ENCODE measurements at places on chromosomes 12 and 14.

GRCh38 chr14:104383996-104384775 lies 195.4 kb upstream of the C14orf180 start:
- DNase-seq: no peak

GRCh38 chr12:26247873-26248272 lies 52.5 kb downstream of the SSPN start:
- DNase-seq: no peak

GRCh38 chr12:100574187-100575074 lies 947 bp downstream of the GAS2L3 start:
- peak; percentile 16 for DNase-seq

DNA sequence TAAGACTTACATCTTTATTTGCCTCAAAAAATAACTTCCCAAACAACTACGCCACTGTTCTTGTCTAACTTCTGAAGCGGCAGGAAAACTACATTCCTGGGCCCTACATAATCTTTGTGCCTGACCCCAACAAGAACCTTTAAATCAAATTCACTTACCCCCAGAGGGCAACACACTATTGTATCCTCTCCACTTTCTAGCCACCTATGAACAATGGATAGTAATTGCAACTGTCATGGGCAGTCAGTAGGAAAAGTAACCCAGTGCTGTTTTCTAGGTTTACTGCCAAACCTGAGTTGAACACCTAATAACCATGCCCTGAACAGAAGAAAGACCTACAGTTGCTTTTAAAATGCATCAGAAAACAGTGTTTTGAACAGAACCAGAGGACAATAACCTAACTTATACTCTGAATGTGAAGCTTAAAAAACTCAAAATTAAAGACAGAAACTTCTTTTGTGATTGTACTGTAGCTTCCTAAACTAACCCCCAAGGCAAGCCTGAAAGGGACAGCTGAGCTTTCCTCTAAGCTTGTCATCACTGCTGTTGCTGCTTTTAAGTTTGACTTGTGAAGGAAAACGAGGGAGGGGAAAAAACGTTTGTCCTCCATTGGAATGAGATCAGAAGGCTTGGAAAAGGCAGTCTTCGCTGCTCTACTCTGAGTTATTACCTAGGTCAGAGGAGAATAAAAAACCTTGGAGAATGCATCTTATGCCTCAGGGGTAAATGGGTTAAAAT lies 195.7 kb downstream of the SOX5 start:
- no peak for DNase-seq

GRCh38 chr12:93363841-93364297 lies 13.9 kb upstream of the NUDT4 start:
- no peak for DNase-seq

DNA sequence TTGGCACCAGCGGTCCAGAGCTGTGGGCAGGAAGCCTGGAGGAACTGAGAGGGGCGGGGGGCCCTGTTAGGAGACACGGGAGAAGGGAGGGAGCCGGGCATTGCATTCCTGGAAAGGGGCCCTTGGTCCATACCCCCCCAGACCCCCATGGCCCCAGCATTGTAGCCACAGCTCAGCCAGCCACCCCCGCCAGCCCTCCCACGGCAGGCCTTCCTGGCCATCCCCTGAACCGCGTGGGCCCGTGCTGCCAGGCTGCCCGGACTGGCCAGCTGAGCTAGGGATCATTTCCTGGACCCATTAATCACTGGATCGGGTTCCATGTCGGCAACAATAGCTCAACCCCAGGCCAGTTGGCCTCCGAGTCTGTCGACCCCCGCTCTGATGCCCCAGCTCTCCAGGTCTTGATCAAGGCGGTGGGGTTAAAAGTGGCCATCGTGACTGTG lies 39.8 kb upstream of the DIO3 start:
- no peak for DNase-seq

DNA sequence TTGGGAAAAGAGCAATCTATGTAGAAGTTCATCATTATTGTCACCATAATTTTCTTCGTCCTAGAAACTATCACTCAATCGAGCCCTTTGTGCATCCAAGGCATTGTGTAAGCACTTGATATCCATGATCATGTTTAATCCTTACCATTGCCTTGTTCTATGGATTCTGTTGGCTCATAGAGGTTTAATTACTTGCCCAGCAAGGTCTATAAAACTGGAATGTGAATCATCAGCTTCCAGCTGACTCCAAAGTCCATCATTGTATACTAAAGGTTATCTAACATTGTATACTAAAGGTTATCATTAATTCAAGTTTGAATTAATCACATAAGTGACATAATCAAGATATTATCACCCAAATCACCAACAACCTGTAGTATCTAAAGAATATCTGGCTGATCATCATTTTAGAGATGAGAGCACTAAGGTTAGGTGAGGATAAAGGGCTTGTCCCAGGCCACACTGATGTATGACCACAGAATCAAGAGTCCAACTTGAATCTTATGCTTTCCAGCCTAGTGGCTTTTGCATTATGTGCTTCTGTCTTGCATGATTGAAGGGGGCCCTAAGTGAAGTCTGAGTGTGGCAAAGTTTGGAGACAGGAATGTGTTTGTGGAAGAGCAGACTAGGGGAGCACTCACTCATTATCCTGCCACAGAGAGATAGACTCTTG lies 188.1 kb downstream of the ANO4 start:
- no peak for DNase-seq

- DNase-seq: no peak
Measured at GRCh38 chr12:20599757-20600156, 95.4 kb upstream of the SLCO1C1 start.

DNA sequence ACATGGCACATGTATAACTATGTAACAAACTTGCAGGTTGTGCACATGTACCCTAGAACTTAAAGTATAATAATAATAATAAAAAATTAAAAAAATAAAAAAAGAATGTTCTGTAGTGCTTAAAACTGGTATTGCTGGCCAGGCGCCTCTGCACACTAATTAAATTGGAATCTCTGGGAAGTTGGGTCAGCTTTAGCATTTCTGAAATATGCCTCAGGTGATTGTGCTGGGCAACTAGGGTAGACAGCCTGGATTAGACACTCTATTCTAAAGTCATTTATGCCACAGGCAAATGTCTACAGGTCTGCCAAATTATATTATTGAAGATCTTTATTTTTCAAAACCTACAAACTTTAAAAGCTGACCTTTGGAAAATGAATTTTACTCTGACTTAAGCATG lies 55.3 kb downstream of the PPM1H start:
- DNase-seq: no peak

GRCh38 chr14:31291210-31291609 lies 83.6 kb upstream of the HECTD1 start:
- DNase-seq: no peak

DNA sequence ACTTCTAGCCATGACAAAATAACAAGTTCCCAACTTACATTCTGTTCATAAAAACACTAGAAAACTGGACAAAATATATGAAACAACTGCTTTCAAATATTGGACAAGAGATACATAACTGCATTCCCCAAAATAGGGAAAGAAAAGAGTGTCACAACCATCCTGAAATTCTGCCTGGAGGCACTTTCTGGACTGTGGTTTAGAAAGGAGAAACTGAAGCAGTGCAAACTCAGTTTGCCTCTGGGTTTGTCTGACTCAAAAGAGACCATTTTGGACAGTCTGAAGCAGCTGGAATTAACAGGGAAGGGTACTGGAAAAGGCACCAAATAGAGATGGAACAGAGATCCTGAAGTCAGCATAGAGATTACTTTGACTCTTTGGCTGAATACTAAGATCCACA lies 11.3 kb upstream of the SYT1 start:
- no peak for DNase-seq

DNA sequence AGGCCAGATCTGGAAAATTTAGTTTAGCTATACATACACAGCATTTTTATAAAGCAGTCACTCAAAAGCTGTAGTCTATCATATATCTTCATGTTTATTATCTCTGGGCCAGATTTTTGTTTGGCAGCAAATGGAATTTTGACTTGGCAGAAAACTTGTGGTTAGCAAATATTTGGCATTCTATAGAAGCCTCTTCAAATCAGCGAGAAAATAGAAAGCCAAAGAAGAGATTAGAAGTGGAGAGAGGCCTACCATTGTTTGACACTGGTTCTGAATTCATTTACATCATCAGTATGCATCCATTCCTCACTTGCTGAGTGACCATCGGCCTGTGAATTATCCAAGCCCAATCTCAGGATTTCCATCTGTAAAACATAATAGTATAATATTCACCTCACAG lies 1077.6 kb downstream of the GALC start:
- DNase-seq: no peak

- no peak for DNase-seq
Measured at GRCh38 chr12:42284157-42284556, 41.7 kb downstream of the ZCRB1 start.

DNA sequence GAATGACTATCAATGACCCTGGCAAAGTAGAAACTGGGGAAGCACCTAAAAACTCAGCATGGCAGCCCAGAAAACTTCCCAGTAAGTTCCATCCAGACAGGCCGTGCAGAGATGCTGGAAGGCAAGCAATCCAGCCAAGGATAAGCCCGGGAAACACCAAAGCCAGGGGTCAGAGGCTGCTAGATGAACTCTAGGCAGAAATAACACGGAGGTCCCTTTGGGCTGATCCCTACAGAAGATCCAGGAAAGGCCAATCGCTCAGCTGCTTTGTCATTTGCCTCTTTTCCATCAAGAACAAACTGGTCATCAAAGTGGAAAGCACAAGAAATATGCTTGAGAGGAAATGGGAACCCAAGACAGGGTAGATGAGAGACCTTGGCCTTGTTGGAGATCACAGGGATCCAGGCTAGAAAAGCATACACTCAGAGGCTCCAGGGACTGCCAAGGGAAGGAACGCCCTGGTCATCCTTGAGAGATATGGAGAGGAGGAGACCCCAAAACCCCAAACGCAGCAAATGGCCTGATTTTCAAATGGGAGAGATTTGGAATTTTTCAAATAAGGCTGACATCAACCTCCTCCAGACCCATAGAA lies 6.5 kb downstream of the KRT79 start:
- no peak for DNase-seq

GRCh38 chr12:112025808-112026375 lies 12.7 kb downstream of the ERP29 start:
- no peak for DNase-seq

DNA sequence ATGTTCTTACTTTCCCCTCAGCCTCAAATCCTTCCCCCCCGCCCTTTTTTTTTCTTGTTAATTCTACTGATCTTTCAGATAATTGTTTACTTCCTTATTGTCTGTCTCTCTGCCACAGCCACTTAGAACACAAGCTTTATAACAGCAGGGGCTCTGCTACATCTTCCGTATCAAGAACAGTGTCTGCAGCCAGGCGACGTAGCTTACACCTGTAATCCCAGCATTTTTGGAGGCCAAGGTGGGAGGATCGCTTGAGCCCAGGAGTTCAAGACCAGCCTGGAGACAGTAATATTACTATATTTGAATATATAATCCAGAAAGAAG lies 5.4 kb downstream of the SOS2 start:
- DNase-seq: no peak

GRCh38 chr14:94473666-94474410 lies 2.2 kb downstream of the SERPINA9 start:
- DNase-seq: no peak

DNA sequence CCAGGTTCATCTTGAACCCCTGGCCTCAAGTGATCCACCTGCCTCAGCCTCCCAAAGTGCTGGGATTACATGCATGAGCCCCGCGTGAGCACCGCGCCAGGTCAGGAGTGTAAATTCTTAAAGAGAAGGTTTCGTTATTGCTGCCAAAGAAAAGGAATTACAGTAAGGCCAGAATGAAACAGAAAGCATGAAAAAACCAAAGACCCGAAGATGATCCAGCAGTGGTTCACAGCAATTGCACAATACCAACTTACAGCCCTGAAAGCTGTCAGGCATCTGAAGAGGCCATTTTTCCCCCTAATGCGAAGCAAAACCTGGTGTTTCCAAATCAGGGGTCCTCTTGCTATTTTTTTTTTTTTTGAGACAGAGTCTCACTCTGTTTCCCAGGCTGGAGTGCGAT lies 10.3 kb downstream of the RBM23 start:
- no peak for DNase-seq

- no peak for DNase-seq
Measured at GRCh38 chr12:57719777-57720605, 18.6 kb downstream of the AGAP2 start.

GRCh38 chr14:51028851-51029754 lies 65.8 kb downstream of the TRIM9 start:
- no peak for DNase-seq

- DNase-seq: no peak
Measured at GRCh38 chr12:66633676-66634075, 45.2 kb downstream of the GRIP1 start.

DNA sequence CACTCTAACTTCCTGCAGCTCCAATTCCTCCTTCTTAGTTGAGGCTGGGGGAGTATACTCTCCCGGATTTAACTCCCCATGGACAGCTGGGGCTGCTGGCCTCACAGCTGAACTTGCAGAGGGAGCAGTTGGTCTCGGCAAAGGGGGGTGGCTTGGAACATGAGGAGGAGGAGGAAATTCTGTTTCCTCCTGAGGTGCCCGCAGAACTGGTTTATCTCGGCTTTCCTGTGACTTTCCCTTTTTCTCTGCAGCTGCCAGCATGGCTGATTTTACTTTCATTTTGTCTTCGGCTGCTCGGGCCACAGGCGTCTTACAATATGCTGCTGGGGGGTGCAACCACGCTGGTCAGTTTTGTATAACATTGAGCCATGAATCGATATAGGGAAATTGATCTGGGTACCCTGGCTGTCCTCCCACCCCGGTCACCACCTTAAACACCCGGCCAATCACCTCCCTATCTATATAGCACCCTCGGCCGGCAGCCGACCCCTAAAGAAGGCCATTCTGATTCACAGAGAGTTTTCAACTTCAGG lies 1317.6 kb downstream of the TMEM121 start:
- DNase-seq: no peak

- no peak for DNase-seq
Measured at GRCh38 chr14:92607702-92608429, 94.3 kb downstream of the RIN3 start.

DNA sequence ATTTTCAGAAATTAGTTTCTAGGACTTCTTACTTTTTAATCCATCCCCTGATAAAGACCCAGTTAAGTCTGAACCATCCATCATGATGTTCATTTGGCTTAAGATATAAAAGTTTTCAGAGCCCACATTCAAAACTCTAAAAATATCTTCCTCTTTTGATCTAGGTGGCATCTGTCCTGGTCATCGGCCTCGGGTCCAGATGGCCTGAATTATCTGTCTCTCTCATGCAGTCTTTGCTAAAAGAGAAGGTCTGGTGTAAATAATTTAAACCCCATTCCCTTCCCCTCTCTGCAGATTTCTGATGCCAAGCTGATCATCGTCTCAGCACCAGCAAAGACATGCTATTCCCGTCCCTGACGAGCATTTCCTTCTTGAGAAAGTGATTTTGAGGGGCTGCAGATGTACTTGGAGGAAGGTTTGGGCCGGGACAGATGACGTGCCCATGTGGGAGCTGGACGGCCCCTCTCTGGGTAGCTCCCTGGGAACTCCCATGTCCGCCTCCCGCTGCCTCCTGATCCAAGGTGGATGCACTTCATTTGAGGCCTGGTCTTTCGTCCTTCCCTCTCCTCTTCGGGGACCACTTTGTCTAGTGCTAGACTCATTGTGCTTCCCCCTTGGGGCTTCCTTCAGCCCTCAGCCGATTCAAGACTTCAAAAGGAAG lies 173.0 kb upstream of the PRMT8 start:
- no peak for DNase-seq

GRCh38 chr12:8987163-8987562 lies 2.2 kb upstream of the KLRG1 start:
- DNase-seq: no peak

GRCh38 chr14:55277972-55278740 lies 6.9 kb downstream of the FBXO34 start:
- no peak for DNase-seq

- DNase-seq: no peak
Measured at GRCh38 chr14:74619672-74620131, 7.7 kb upstream of the LTBP2 start.
